ENCODE measurements at places on chromosomes 5 and 9. TPM values are rescaled to one million over a fixed set of nuclear protein-coding genes. Genes with fewer than 3 reads are reported as not detected.

Gene GRXCR2
- not detected for total RNA-seq

Gene MIER3
- total RNA-seq = 37.2 TPM

Gene BARX1
- total RNA-seq = not detected

Gene RNF208
- 13.9 TPM for total RNA-seq

Gene PELO
- 14.2 TPM for total RNA-seq

Gene PRR16
- 2.7 TPM for total RNA-seq

Gene TXNDC15
- 46.3 TPM for total RNA-seq

Gene PAPPA
- total RNA-seq = 3.2 TPM

Gene INSL4
- not detected for total RNA-seq

Gene MAP3K1
- total RNA-seq = 55.7 TPM

Gene LCP2
- total RNA-seq = not detected

Gene SPAAR
- total RNA-seq = 0.14 TPM

Gene IL33
- total RNA-seq = 4.7 TPM

Gene PHF24
- 0.62 TPM for total RNA-seq

Gene OLFML2A
- 37.4 TPM for total RNA-seq

Gene DBH
- not detected for total RNA-seq

Gene ELAVL2
- 1.4 TPM for total RNA-seq

Gene GLIPR2
- total RNA-seq = 33.3 TPM

Gene GRM6
- not detected for total RNA-seq

Gene CCL28
- total RNA-seq = not detected

Gene SPINK4
- not detected for total RNA-seq

Gene TMEM215
- total RNA-seq = 0.07 TPM

Gene SECISBP2
- total RNA-seq = 75.2 TPM

Gene RORB
- total RNA-seq = 0.43 TPM

Gene FAM153A
- not detected for total RNA-seq

Gene TAF11L10
- total RNA-seq = not detected

Gene UGT3A2
- 0.34 TPM for total RNA-seq

Gene NUTM2G
- total RNA-seq = not detected

Gene NIPAL4
- total RNA-seq = 0.49 TPM

Gene NR6A1
- total RNA-seq = 5.9 TPM

Gene IL7R
- 0.25 TPM for total RNA-seq

Gene C7
- total RNA-seq = 18.2 TPM

Gene ZNF79
- total RNA-seq = 11.0 TPM

Gene GCNT1
- total RNA-seq = 9.1 TPM

Gene FOXI1
- not detected for total RNA-seq

Gene PCDHA4
- 20.9 TPM for total RNA-seq

Gene GABRA1
- not detected for total RNA-seq

Gene ADAMTSL1
- 45.2 TPM for total RNA-seq
